ENCODE measurements at places on chromosomes 4 and X.

DNA sequence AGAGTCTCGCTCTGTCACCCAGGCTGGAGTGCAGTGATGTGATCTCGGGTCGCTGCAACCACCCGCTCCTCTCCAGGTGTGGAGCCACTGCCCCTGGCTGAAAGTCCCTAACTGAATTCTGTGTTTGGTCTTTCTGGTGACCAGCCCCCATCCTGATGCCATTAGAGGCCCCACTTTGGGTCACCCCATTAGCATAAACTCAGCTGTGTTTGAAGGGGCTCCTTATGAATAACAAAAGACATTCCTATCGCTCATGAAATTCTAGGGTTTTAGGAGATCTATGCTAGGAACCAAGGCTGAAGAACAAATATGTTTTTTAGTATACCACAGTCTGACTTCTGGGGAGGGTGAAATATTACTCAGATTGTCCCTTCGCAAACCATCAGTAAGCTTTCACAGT lies 652.9 kb downstream of the ADGRL3 start:
- DNase-seq: no peak

GRCh38 chrX:135327299-135327698 lies 18.0 kb downstream of the ETDC start:
- DNase-seq: peak; percentile 95

DNA sequence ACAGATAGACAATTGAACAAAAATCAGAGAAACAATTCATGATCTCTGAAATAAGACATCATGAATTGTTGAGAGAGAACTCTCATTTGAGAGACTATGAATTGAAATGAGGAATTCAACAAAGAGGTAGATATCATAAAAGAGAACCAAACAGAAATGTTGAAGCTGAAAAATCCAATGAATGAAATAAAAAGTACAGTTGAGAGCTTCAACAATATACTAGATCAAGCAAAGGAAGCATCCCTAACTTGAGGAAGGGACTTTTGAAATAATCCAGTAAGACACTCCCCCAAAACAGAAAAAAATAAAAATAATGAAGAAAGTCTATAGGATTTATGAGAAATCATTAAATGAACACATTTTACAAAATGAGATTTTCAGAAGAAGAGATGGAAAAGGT lies 310.0 kb upstream of the PCDH10 start:
- DNase-seq: no peak

DNA sequence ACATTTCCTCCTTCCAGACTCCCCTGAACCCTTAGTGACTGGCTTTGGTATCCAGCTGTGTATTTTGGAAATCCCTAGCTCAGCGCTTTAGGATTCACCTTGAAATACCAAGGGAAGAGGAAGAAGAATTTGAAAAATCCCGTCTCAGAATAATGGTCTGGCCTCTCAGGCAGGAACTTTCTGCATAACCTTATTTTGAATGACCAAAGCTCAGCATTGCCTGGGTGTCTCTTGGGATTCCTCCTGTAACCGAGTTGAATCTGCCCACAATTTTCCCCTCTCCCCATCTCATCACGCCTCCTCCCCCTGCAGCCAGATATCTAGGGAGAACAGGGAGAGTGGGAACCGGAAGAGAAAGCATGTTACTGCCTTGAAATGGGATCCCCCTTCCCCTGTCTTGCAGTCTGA lies 116.2 kb downstream of the SMIM20 start:
- DNase-seq: no peak

DNA sequence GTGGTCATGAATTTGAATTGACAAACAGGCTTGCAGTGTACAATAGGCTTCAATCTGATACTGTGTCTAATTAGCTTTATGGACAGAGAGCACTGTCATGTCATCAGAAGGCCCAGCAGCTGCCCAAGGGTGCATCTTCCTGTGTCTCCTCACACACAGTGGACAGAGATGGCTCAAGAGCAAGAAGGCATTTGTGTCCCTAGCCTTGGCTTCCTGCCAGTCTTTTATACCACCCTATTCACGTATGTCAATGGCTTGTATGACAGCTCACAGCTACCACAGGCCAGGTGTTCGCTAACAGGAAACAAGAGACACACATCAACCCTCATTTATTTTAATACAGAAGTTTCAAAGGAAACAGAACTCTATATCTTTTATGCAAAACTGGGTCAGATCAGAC lies 874.0 kb upstream of the AGA start:
- no peak for DNase-seq
